ENCODE measurements at places on chromosomes 3 and 15.

GRCh38 chr3:9704347-9705322, 1.0 kb downstream of the CPNE9 start:
- DNase-seq: peak; percentile 16

DNA sequence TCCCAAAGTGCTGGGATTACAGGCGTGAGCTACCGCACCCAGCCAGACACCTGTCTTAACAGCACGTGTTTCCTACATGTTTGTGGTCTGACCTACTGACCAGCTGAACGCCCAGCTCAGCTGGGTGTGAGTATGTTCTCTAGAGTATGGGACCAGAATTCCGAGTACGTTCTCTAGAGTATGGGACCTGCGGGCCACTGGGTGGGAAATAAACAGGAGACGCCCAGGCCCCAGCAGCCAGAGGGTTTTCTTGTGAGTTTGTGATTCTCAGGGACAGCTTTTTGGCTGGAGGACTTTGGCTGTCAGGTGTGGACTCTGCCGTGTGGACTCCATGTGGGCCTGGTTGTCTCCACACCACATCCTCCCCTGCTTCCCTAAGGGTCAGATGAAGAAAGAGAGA, 87.3 kb downstream of the CHRD start:
- DNase-seq: no peak

- DNase-seq: peak; percentile 20
Observed at GRCh38 chr3:144054766-144055165, 83.1 kb downstream of the DIPK2A start.

DNA sequence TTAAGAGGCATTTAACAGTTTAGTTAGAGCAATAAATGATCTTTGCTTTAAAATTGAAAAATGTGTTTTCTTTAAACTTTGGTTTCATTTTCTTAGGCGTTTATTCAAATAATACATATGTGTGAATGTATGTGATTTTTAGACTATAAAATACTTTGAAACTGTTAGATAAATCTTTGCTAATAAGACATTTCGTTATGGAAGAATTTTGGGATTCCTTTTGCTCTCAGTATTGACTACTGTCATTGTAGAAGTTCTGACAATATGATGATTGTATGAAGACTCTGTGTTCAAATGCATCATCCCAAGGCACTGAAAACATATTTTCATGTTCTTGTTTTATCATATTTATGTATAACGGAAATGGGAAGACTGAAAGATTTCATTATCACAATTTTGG, 43.8 kb upstream of the GOLGA8A start:
- no peak for DNase-seq

GRCh38 chr3:70108072-70108471, 108.5 kb downstream of the SAMMSON start:
- no peak for DNase-seq

DNA sequence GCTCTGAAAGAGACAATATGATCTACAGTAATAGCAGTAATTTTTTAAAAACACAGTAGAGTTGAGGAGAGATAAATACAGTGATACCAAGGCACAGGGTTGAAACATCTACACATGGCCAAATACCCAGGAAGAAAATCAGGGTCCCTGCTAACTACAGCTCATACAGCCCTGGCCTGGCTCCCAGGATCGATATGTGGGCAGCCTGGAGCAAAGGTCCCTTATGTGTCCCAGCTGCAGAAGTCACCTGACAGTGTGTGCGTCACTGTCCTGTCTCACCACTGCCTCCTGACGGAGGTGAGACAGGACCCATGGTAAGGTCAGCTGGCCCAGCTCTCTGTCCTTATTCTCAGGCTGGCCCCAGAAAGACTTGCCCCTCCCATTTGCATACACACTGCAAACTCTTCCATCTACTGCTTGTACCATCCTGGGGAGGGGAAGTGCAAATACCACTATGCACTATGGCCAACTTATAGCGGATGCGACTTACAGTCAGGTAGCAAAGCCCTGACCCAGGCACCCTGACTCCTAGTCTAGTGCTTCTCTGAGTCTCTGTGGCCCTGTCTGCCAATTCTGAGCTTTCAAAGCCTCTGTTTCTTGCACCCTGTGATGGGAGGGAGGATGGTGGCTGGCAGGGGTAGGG, 22.0 kb upstream of the BCL2L10 start:
- DNase-seq: no peak

DNA sequence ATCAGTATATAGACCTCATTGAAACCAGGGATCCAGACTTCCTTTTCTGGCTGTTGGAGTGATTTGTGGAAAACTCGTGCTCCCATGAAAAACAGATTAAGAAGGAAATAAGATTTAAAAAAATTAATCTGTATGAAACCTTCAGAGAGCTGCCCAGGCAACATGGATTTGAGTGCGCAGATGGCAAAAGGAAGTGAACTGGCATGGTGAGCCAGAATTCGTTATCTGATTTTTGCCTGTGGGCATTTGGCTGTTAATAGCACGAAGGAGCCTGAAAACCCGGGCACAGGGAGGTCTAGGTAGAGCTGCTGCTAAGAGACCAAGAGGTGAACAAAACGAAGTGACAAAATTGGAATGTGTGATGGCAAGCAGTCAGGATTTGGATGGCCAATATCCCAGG, 19.1 kb upstream of the SPINK8 start:
- no peak for DNase-seq

- DNase-seq: no peak
Observed at GRCh38 chr3:183536238-183536880, 19.1 kb downstream of the KLHL6 start.

DNA sequence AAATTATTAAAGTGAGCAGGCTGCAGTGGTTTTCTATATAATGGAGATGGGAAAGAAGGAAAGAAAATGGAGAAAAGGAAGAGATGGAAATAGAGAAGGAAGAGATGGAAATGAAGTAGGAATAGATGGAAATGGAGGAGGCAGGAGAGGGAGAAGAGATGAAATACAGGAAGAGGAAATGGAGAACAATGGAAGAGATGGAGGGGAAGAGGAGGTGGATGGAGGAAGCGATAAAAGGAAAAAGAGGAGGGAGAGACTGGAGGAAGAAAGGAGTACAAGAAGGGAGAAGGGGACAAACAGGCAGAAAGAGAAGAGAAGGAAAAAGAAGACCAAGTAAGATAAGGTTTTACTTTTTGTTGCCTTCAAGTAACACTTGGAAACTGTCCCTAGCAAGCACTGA, 67.6 kb downstream of the CLASP2 start:
- no peak for DNase-seq

- DNase-seq: no peak
Observed at GRCh38 chr3:100927775-100928174, 65.4 kb downstream of the ABI3BP start.

- DNase-seq: no peak
Observed at GRCh38 chr15:48719668-48720067, 74.2 kb upstream of the FBN1 start.

DNA sequence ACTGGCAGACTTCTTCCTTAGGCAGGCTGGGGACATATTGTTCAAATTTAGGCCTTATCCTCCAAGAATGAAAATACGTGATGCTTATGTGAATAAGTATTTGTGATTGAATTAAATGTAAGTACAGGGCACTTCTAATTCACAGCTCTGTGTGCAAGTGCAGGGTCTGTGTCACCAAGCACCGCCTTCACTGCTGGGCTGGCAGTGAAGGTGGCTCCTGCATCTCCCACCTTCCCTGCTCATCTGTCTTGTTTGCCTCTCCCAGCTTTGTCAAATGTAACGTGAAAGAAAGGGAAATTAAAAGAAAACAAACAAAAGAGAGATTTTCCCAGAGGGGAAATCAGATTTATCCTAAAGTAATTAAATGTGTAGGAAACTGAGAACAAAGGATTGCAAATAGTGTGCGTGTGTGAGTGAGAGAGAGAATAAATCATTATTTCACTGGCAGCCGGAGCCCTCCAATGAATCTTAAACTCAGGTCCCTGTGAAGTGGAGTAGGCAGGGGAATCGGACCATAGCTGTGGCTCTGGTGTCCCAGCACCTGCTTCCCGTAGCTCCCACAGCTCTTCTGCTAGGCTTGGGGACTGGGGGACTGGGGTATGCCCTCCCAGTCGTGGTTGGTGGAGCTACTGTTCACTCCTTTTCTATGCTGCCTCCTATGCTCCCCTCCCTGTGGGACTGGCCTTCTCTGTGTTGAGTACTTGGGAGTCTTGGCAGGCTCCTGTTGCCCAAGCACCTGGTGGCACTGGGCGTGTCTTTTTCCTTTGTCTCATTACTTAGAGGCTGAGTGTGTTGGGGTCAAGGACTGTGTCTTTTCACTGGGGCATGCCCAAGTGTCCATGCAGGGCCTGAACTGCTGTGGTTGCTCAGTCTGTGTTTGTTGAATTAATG, 222.2 kb downstream of the EPHB1 start:
- no peak for DNase-seq

All from foreskin fibroblast (primary cell).